ENCODE measurements at places on chromosomes 12 and 14.

DNA sequence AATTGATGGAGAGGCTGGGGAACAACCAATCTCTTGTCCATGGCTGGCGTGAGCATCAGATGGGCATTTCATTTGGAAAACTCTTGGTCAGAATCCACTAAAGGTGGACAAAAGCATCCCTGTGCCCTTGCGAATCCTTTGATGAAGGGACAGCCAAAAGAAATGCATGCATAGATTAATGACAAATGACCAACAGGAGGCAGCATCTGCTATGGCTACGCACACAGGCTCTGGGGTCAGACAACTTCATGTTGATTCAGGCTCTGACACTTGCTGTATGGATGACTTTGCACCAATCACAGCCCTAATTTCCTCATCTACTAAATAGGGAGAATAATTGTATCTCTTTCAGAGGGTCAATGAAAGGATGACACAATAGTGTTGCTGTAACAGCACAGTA lies 117.5 kb downstream of the ASCL4 start:
- no peak for DNase-seq

DNA sequence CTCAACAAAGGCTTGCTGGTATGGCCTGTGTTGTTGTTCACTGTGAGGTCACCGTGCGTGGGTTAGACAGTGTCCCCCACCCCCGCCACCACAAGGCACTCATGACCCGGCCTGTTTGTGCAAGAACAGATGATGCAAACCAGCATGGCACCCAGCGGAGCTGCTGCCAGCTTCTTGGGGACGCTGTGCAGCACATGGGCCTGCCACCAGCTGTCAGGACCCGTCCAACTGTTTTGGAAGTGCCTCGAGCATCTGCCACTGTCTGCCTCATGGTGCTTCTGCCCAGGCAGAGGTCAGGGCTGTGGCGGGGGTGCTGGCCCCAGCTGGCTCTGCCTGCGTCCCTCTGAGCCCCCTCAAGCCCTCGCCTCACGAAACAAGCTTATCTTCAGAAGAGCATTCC lies 1.5 kb downstream of the ASB2 start:
- no peak for DNase-seq

DNA sequence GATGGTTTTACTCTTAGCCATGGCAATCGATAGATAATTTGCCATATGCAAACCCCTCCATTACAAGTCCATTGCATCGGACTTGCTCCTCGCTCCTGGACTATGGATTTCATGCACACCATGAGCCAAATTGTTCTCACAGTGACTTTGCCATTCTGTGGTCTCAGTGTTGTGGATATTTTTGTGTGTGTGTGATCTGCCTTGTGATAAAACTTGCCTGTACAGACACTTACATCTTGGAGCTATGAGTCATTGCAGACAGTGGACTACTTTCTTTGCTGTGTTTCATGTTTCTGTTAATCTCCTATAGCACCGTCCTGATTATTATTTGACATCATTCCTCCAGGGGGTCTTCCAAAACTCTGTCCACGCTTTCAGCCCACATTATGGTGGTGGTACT lies 8.4 kb upstream of the OR4K13 start:
- DNase-seq, result no peak

DNA sequence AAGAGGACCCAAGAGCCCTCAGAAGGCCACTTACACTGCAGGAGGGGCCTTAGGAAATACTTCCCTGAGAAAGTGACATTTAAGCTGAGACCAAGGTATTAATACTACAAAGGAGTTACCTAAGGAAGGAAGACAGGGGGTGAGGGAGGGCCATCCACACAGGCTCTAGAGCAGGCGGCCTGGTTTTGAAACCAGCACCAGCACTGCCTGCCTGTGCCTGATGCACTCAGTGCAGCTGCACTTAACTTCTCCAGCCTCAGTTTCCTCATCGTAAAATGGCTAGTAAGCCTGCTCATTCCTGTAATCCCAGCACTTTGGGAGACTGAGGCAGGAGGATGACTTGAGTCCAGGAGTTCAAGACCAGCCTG lies 45.5 kb upstream of the PLEKHG6 start:
- no peak for DNase-seq

DNA sequence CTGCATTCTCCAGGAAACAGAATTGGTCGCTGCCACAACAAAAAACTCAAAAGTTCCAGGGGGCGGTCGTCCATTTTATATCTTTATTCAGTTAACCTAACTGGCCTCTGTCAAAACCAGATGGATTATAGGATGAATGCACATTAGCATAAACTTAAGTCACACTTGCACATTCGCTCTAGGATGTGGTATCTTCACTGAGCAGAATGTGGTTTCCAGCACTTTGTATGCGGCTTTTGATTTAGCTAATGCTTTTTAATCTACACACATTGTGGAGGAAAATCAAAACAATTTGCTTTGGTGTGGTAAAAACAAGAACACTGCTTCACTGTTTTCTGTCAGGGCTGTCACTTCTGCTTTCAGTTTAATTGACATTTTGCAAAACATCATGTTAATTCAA lies 4.5 kb downstream of the TAS2R50 start:
- no peak for DNase-seq

DNA sequence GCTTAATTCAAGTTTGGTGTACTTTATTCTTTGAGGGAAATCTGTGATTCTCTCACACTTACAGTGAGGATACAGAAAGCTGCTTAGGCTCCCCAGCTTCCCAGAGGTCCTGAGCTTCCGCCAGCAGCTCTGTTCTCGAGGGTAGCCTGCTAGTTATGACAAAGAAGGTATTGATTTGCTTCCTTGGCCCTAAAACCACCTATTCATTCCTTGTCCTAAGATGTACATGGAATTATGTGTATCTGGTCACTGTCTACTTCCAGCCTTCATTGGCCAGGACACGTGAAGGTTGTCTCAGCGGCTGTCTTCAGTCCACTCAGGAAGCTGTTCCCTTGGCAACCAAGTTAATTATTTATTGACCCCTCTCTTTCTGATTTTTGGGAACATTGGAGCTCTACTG lies 55.7 kb downstream of the GALNT8 start:
- DNase-seq, result no peak

DNA sequence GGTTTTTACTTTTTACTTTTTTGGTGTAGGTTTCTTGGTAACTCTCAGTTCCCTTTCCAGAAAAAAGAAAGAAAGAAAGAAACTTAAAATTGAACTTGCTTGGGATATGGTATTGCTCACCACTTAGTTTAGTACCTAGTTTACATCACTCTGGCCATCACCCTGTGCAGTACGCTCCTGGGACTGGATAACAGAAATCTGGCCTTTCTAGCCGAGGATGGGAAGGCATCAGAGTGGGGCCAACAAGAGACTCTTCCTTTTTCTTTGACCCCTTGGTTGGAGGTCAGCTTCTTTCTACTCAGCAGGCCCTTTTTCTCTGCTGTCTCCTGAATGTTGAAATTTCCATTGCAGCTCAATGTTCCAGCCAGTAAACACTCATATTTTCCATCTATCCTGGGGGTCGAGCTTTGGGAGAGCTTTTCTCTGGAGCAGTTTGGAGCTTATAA lies 156.6 kb downstream of the TGFB3 start:
- no peak for DNase-seq

- no peak for DNase-seq
Measured at GRCh38 chr12:57591782-57592325, 862 bp downstream of the PIP4K2C start.

DNA sequence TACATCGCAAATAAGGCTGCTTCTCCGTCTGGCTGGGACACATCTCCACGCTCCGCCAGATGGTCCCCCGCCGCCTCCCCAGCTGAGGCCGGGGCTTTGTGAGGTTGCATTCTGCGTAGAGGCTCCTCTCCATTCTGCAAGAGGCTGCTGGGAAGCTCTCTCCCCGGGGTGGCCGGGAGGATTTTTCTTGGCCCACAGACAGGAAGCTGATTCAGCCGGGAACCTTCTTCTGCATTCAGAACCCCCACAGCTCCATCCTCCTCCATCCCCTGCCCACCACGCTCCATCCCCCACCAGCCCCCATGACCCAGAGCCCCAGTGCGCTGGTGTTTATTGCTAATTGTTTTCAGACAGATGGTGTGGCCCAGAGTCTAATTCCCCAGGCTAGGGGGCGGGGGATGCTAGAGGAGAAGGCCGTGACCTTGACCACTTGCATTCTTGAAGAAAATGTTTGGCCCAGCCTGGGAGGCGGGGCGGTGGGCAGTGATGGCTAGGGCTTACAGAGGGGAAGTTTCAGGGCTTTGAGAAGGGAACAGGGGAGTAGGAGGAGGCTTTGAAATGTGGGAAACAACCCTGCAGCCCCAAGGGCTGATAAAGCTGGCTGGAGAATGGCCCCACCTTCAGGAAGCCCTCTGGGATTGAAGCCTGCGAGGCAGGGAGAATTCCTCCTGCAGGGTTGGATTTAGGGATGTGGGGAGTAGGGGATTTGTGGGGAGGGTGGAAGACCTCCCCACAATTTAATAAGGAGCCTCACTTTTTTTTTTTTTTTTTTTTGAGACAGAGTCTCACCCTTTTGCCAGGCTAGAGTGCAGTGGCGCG lies 88.5 kb upstream of the NCOR2 start:
- DNase-seq, result peak; percentile 46

DNA sequence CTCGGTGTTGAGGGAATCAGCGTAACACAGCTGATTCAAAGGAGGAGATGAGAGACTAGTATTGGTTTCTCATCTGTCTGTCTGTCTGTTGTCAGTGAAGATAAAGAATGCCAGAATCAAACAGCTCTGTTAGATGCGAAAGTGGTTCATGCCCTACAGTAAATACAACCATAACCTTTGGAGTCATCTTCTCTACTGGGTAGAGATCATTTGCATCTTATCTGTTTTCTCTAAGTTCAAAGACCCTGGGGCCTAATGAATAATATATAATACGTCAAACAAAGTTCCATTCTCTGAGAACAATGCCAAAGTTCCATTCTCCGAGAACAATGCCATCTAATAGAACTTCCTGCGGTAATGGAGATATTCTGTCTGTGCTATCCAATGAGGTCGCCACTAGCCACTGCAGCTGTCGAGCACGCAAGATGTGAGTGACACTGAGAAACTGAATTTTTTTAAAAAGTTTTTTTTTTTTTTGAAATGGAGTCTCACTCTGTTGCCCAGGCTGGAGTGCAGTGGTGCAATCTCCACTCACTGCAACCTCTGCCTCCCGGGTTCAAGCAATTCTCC lies 6.6 kb downstream of the IL31 start:
- DNase-seq, result no peak

- no peak for DNase-seq
Measured at GRCh38 chr12:98343002-98343567, 172.3 kb upstream of the TMPO start.

DNA sequence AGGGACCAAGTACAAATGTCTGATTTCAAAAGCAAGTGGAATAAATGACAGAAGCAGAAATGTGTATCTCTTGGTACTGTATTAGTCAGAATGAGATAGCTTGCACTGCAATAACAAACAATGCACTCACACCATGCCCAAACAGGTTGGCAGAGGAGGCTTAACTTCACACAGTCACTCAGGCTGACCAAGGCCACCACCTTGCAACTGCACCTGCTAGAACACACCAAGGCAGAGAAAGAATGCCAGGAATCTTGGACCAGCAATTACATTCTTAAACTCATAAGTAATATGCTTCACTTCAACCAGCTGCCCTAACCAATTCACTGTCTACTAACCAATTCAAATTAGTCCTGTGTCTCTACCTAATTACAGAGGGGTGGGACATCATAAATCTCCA lies 378.3 kb downstream of the BCL11B start:
- DNase-seq, result no peak

DNA sequence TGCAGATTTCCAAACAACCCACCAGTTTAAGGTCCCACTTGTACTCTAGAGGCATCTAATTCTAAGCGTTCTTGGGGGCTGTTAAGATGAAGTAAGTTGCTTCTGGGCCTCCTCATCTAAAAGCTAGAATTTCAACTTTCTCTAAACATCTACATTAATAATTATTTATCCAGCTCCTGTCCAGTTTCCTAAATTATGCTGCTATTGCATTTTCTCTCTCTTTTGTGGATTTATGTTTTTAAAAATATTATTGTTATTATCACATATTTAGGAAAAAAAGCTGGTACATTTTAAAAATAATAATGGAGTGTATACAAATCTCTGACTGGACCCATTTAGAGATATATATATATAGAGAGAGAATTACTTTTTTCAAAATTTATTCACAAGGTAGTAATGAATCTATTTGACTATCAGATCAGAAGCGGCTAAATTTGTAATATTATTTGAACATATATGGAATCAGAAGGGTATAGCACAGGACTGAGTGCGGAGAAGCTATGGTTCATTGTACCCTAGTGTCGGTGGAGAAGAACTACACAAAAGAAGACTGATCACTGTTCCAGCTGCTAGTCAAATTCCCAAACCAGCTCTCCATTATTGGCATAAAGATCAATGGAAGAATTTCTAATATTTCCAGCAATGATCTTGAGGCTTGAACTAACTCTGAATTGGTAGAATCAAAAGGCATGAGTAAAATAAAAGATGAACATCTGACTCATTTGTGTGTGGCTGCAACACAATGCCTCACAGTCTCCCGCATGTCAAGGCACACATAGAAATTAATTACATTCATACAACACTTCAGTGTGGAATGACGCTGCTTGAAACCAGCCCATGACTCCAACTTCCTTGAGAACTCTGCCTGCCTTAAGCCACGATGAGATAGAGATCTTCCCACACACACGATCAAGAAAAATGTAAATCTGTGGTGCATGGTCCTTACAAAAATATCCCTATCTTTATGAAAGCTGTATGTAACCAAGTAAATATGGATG lies 433.4 kb upstream of the OR4E1 start:
- no peak for DNase-seq

GRCh38 chr14:77243853-77244252 lies 27.2 kb downstream of the NGB start:
- DNase-seq, result no peak

GRCh38 chr12:19710811-19711793 lies 271.8 kb downstream of the AEBP2 start:
- no peak for DNase-seq

DNA sequence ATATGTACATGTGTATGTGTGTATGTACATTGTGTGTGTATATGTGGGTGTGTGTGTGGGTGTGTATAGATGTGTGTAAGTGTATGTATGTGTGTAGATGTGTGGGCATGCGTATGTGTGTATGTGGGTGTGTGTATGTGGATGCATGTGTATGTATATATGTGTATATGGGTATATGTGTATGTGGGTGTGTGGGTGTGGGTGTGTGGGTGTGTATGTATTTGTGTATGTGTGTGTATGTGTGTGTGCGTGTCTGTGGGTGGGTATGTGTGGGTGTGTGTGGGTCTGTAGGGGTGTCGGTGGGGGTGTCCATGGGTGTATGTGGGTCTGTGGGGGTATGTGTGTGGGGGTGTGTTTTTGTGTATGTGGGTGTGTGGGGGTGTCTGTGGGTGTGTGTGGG lies 101.6 kb downstream of the PIWIL1 start:
- no peak for DNase-seq
